CD4-positive, alpha-beta T cell treated with Interferon alpha-2 for 1 hour (primary cell): ENCODE measurements at places on chromosomes 4 and X.

DNA sequence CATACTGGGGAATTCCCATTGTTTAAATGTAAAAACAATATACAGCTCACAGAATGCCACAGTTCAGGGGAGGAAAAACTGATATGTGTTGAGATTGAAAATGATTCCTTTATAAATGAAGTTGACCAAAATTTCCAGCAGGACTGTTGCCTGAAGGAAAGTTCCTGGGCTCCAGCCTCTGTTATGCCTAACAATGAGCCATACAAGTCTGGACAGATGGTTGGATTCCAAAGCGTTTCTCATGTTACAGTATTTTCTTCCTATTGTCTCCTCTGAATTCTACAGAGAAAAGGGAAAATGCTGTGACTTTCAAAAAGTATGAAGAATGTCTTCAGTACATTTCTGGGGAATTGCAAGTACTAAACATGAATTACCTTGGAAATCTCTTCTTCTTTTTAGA lies 73.3 kb downstream of the ALPK1 start:
- DNase-seq: no peak

GRCh38 chr4:8118035-8118434 lies 40.6 kb downstream of the ABLIM2 start:
- no peak for DNase-seq

GRCh38 chr4:31366041-31366440 lies 645.9 kb downstream of the PCDH7 start:
- no peak for DNase-seq

GRCh38 chr4:48138936-48139335 lies 4.9 kb upstream of the TXK start:
- DNase-seq: peak; percentile 75

- no peak for DNase-seq
These were observed 65.3 kb downstream of the HPRT1 start for GRCh38 chrX:134525086-134525792.

GRCh38 chr4:126778348-126778747 lies 854.4 kb upstream of the INTU start:
- DNase-seq: no peak

DNA sequence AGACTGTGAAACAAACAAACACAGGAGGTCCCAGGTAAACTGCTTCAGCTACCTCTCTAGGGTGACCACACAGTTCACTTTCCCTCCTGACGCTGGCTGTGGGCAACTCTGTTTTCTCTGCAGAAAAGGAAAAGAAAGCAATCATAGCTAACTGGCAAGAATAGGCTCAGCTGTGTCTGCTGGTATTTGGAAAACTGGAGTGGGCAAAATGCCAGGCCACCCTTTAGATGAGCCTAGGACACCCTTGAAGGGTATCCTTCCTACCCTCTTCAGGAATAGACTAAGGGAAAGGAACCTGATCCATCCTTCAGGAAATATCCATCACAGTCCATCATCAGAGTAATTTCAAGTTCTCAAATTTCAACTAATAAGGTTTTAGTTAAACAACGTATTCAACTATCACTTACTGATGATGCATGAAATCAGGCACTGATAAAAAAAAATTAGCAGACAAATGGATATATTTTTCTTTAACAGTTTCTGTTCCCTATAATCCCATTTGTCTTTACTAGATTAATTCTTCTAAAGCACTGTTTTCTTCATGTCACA lies 60.9 kb downstream of the CAMK2D start:
- no peak for DNase-seq

GRCh38 chrX:150907474-150907873 lies 9.0 kb upstream of the CD99L2 start:
- DNase-seq: no peak
